ENCODE measurements at places on chromosomes 4 and X.
A peak's percentile ranks its signal among the peaks of the same experiment; 100 is the strongest.

DNA sequence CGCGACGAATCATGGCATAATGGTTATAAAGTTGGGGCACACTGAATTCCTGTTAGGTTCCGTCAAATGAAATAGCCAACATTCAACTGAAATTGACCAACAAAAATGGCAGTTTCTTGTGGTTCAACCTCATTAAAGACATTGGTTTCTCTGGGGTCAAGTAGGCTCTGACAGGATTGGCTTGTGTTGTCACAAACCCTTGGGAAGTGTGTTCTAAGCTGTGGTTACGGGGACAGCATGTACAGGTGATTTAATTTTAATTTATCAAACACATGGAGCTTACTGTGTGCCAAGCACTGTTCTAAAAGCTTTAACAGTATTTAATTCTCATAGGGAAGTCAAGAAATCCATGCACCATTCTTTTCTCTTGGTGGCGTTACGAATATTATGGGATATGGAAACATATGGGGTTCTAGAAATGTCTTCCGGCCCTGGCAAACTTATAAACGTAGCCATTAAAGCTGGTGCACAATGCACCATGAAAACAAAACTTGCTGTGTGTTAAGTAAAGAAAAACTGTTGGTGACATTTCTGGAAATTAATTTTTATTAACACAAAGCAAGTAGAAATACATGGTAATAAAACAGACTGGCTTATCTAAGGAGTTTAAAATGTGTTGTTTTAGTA is 891 bp downstream of the XK start:
- DNase-seq = no peak

DNA sequence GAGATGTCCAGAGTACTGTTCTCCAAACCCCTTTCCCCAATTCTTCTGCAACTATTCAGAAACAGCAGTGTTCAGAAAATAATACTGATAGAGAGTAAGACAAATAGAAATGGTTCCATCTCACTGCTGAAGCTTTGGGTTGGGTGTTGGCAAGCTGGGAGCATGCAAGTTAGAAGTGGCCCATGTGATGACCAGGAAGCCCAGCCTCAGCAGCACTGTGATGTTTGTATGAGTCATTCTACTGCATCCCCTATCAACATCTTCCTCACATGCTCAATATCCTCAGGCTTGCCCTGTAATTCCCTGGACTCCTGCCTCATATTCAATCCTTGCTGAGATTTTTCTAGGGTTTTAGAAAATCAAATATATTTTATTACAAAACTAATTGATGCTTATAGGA is 96.5 kb downstream of the CHRDL1 start:
- DNase-seq = no peak

GRCh38 chrX:142999199-142999701 is 26.5 kb upstream of the SPANXN4 start:
- DNase-seq = no peak

DNA sequence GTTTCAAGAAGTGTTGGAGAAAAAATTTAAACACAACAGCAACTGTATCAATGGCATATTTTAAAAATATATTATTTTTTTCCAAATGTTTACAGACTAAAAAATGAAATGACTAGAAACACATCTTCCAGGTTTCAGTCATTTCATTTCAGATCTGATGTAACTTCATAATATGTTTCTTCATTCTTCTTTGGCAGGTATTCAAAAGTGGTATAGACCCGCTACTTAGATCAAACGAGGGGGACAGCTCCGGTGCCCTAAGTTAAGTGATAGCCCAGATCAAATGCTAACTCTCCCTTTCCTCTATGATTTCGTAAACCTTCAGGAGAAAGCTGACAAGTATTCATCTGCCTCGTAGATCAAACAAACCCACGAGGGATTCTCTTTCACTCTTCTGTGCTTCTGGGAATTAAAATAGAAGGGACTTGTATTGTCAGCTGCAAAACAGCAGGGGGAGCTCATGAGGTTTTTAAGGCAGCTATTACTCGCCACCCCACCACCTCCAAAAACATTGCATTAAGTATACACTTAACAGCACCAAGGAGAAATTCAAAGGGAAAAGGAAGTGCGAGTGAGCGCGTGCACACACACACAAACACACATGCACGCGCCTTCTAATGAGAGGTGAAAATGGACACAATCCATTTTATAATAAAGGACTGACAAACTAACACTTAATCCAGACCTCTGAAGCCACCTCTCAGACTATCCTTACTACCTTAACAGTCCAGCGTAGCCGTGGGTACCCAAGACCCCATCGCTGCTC is 21.4 kb downstream of the HELT start:
- peak; percentile 62 for DNase-seq

DNA sequence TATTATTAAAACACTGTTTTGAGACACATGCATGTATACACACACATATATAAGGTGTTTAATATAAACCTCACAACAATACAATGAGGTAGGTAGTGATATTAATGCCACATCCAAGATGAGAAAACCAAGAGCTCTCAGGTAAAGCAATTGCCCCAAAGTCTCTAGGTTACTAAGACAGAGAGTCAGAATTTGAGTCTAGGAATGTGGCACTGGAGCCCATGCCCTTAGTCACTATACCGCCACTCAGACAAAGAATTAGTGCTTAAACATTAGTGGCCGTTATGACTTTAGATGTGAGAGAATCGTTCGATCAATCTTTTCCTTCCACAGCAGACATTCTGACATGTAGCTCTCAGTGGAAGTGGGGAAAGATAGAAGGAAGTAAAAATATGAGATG is 108.2 kb upstream of the ACSL4 start:
- DNase-seq = no peak

- DNase-seq = no peak
Measured at GRCh38 chr4:133581996-133582619, 433.0 kb downstream of the PCDH10 start.

GRCh38 chr4:83748711-83749110 is 212.8 kb downstream of the GPAT3 start:
- no peak for DNase-seq

GRCh38 chr4:81442484-81443085 is 29.1 kb downstream of the RASGEF1B start:
- DNase-seq = no peak

- no peak for DNase-seq
Measured at GRCh38 chrX:39830414-39830813, 267.3 kb downstream of the BCOR start.

- DNase-seq = no peak
Measured at GRCh38 chr4:52201715-52202114, 150.6 kb downstream of the SPATA18 start.

Measured in naive thymus-derived CD4-positive, alpha-beta T cell (primary cell).